ENCODE measurements at places on chromosomes 5 and 9.

DNA sequence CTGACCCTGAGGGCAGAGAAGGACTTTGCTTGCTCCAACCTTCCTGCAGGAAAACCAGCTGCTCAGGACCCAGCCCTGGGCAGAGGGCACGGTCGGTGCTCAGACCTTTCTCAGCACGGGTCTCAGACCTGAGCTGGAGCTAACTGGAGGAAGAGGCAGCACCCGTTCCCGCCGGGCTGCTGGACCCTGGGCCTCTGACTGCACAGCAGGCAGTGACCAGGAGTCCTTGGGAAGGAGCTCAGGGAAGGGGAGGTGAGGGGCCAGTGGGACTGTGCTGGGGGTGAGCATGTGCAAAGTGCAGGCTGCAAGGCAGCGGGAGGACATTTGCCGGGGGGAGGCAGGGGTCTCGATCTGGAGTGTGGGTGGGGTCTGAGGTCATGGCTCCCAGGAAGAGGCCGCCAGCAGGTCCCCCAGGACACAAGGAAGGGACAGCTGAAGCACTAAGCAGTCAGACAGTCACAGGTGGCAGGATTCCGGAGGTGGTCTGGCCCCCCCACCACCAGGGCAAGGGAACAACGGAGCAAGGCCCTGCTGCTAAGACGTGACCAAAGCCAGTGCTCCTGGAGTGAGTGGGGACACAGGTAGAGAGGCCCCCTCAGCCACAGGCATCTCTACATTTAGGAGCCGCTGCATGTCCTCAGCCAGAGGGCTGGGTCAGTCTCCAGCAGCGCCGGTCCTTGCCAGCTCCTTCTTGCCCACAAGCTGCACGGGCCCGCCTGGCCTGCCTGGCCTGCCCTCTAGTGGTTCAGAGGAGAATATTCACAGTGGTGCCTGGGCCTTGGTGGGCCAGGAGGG is 4.8 kb upstream of the DPM2 start:
- DNase-seq: peak; percentile 76

- no peak for DNase-seq
Measured at GRCh38 chr9:37425298-37425752, 2.8 kb downstream of the GRHPR start.

- peak; percentile 61 for DNase-seq
Measured at GRCh38 chr5:132526290-132526973, 16.9 kb downstream of the IL5 start.

- no peak for DNase-seq
Measured at GRCh38 chr5:143634689-143635088, 177.3 kb upstream of the HMHB1 start.

GRCh38 chr5:74594137-74595040 is 46.1 kb downstream of the ENC1 start:
- no peak for DNase-seq

DNA sequence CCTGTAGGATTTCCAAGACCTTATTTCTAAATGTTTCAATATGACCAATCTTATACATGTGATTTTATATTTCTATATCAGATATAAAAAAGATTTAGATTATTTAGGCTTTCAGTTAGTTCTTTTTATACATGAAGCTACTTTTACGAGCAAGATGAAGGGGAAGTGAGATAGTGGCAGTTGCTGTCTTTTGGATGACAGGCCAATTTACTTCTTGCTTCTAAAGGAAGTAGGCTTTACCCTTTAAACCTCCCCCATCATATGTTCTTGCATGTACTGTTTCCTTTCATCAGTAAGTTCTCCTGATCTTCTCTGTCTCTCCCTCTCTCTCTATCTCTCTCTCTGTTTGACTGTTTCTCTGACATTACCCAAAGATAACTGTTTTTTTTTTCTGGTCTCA is 4.0 kb upstream of the TYRP1 start:
- DNase-seq: no peak
